Epithelial cell of proximal tubule (primary cell): ENCODE measurements at places on chromosomes 5 and 9.

GRCh38 chr9:129945314-129945713 lies 97.7 kb downstream of the FNBP1 start:
- no peak for DNase-seq

GRCh38 chr9:112059145-112059965 lies 115.7 kb downstream of the SUSD1 start:
- peak; percentile 100 for DNase-seq

GRCh38 chr9:125258160-125258785 lies 3.4 kb upstream of the GAPVD1 start:
- DNase-seq = no peak

GRCh38 chr9:109639674-109640579 lies 140.1 kb upstream of the PALM2AKAP2 start:
- DNase-seq = no peak

DNA sequence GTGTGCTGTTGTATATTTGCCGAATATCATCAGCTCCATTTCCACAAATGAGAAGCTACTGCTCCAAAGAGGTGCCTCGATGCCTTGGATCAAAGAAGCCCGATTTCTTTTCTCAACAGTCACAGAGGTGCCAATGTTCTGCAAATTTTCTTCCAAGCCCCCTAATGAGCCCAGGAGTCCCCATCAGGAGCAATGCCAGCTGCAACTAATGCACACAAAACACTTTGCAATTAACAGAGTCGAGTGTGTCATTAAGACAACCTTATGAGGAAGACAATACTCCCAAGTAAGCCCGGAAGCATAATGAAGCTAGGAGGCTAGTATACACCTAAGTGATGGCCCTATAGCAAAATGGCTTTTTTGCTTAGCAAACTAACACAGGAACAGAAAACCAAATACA lies 247.0 kb downstream of the TRIM32 start:
- no peak for DNase-seq
